ENCODE measurements at places on chromosomes 2 and 18.
A peak's percentile ranks its signal among the peaks of the same experiment; 100 is the strongest.

DNA sequence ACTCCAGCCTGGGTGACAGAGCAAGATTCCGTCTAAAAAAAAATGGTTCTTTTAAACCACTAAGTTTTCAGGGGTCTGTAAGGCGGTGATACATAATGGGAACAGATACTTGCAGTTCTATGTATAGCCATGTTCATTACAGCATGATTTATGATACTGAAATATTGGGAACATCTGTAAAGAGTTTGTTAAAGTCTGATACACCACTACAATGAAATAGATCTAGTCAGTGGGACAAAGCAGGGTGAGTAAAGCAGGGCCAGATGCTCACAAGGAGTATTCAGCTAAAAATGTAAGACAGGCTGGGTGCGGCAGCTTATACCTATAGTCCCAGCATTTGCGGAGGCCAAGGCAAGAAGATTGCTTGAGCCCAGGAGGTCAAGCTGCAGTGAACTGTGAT lies 6.2 kb upstream of the ING5 start:
- DNase-seq: peak; percentile 67

DNA sequence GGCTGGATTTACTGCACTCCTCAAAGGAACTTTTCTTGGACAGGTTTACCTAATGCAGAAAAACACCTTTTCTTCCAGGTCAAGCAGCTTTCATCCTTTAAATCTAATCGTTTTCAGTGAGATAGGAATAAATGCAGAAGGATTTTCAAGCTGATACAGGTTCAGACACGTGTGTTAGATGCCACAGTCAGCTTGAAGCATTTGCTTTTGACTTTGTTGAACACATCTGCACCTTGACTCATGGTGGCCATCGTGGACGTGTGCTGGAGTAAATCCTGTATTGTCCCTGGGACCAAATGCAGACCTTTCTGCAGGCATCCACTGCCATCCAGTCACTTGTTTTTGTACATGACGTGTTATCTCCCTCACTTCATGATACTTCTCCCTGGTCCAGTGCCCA lies 61.9 kb downstream of the KLHL29 start:
- DNase-seq: no peak

GRCh38 chr2:220663065-220663464 lies 909.0 kb downstream of the EPHA4 start:
- no peak for DNase-seq

- DNase-seq: no peak
These were observed 119.0 kb upstream of the ITGA6 start for GRCh38 chr2:172308253-172308935.

DNA sequence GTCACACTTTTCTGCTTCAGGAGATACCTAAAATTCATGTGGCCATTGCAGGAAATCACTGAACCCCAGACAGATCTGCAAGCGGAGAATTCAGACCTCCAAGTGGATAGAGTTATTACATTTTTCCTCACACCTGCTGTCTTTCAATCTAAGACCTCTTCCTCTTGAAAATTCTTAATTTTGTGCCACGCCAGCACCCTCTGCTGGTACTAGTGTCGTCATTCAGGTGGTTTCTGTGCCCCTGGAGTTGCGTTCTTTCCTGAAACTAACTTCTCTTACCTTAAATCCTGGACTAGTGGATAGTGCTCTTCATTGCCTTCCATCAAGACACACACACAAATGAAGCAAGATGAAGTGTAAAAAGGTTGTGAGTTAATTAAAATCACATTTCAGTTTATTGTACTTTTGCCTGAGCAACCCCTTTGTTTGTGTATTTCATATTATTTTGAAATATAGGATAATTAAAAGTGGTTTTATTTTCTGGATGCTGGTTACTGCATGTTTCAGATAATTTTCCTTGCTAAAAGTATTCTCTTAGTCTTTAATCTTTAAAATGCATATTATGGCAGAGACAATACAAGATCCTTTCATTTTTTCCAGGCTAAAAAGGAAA lies 1.6 kb upstream of the DNER start:
- no peak for DNase-seq

- no peak for DNase-seq
These were observed 69.8 kb downstream of the REV1 start for GRCh38 chr2:99420031-99420430.

DNA sequence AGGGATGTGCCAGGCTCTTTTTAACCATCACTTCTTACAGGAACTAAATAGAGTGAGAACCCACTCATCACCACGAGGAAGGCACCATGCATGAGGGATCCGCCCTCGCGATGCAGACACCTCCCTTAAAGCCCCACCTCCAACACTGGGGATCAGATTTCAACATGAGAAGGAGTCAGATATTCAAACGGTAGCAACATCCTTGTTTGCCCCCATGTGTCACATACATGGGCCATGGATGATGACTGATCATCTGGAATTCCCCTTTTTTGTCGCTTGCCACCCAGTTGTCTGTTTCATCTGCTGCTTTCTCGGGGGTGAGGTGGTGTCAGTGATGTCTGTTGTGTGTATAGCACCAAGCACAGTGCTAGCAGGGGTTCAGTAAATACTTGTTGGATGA lies 57.9 kb downstream of the NCK2 start:
- DNase-seq: no peak

DNA sequence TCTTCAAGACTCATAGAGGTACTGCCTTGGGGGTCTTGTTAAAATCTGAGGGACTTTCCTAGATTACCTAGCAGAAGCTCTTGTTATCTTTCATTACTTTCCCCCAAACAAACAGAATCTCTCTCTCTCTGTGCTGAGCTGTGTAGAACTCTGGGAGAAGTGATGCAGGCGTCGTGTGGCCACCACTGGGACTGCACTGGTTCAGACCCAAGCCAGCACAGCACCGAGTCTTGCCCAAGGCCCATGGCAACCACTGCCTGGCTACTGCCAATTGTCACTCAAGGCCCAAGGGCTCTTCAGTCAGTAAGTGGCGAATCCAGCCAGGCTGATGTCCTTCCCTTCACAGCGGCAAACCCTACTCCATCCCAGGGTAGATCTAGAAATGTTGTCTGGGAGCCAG lies 28.6 kb downstream of the PPP1R1C start:
- no peak for DNase-seq

- DNase-seq: no peak
These were observed 125.3 kb downstream of the TCF4 start for GRCh38 chr18:55462652-55463051.

- no peak for DNase-seq
These were observed 1.0 kb upstream of the HS6ST1 start for GRCh38 chr2:128319631-128320191.

GRCh38 chr2:25029183-25029554 lies 12.7 kb upstream of the EFR3B start:
- DNase-seq: no peak

- no peak for DNase-seq
These were observed 8.3 kb upstream of the CASP10 start for GRCh38 chr2:201174687-201175086.

DNA sequence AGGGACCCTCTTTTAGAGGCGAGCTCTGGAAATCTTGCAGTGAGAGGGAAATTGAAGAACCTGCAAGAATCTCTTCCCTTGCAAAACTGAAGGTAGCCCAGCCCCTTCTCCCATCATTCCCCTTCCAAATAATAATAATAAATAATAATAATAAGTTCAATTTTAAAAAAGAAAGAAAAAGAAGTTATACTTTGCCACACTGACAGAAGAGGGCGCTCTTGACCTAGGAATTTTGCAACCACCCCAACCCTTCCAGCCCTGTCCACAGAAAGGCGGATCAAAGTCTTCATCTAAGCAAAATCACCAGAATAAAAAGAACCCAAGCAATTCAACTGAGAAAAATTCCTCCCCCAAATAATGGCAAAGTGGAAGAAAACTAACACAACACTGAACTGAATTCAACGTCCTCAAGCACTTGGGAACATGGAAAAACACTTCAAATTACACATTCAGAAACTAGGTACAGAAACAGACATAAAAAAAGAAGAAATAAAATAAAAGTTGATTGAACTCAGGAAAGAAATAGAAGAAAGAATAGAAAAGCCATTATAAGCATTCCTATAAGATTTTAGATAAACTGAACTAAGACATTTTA lies 98.9 kb upstream of the GLS start:
- no peak for DNase-seq

GRCh38 chr18:46916551-46917107 lies 678 bp downstream of the PIAS2 start:
- DNase-seq: no peak

DNA sequence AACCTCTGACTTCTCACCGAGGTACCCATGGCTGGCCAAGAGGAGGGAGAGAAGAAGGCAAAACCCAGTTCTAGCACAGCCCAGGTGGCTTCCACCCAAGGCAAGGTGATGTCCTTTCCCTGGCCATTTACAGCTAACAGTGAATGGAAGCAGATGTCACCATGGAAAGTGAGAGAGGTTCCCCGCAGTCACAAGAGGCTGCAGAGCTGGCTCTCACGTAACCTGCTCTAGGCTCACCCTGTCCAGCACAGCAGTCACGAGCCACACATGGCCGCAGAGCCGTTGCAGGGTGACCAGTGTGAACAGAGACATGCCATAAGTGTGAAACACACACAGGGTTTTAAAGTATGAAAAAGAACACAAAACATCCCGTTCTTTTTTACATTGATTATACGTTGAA lies 169.4 kb downstream of the TNS1 start:
- no peak for DNase-seq

DNA sequence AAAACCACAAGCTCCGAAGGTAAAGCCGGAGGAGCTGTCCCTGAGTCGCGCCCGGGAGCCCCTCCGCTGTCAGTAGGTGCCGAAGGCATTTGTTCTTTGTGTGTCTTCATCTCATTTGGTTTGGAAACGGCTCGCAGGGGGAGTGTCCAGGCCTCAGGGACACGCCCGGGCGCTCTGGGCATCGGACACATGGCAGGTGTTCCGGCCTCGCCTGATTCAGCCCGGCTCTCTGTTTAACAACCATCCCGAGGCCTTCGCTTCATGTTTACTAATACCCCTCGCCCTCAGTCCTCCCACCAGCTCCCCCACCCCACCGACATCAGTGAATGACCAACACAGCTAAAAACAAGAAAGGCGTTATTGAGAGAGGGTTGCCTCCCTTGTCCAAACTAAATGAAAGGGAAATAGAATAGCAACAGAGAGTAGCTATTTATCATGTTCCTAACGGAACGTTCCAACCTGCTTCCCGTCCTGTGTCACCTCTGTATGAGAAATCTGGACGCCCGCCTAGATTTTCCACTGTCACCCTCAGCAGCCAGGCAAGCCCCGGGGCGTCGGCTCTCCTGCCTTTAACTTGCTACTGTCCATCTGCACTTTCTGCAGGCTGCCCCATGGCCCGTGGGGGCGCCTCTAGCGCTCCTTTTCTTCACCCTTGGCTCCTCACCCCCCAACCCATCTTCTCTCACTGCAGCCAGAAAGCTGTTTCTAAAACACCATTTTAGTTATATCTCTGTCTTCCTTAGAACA lies 73.9 kb downstream of the MYCN start:
- no peak for DNase-seq

DNA sequence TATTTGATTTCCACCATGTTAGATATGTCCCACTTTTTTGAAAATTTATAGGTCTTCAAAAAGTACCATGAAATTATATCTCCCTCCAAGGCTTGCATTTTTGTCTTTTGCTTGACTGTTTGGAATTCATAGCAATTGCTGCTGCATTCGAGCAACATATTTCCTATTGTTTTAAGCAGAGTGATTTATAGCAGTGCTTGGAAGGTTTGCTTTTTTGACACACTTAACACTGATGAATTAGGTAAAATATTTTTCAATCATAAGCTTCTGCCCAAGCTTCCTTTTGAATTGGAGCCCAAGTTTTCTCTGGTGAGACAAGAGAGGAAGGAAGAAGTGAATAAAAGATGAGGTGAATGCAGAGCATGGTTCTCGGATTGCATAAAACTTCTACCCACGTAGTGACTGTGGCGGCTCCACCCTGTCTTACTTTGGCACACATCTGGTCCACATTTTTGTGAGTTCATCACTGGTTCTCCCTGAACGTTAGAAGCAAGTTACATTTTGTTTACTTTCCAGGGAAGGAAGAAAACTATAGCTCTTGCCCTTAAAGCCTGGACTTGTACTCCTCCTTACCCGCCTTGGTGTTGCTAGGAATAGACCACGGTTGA lies 667.0 kb downstream of the TSN start:
- no peak for DNase-seq

GRCh38 chr2:79798776-79799175 lies 285.9 kb downstream of the CTNNA2 start:
- DNase-seq: no peak

- DNase-seq: no peak
These were observed 111.7 kb downstream of the MARCHF4 start for GRCh38 chr2:216260629-216261028.

- no peak for DNase-seq
These were observed 58.7 kb upstream of the SLC66A3 start for GRCh38 chr2:11096591-11096990.

GRCh38 chr2:117785740-117786139 lies 28.8 kb upstream of the DDX18 start:
- no peak for DNase-seq

GRCh38 chr2:200442471-200442870 lies 67.4 kb downstream of the KCTD18 start:
- DNase-seq: peak; percentile 76

- DNase-seq: no peak
These were observed 21.9 kb downstream of the KIF3C start for GRCh38 chr2:25960396-25960795.

DNA sequence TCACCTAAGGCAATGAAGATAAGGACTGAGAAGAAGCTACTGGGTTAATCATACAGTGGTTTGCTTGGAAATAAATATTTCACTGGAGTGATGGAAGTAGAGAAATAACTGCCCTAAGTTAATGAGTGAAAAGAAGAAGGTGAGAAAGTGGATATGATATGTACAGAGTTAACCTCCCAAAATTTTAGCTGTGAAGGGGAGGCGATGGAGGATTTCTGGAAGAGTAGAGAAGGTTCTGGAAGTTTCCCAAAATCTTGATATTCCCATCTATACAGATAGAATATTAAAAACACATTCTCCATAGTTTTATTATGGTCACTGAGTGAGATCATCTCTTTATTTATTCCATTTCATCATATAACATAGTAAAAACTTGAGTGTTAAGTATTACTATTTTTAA lies 296.6 kb upstream of the RGPD4 start:
- no peak for DNase-seq

GRCh38 chr2:160372010-160372356 lies 121.6 kb downstream of the RBMS1 start:
- no peak for DNase-seq

DNA sequence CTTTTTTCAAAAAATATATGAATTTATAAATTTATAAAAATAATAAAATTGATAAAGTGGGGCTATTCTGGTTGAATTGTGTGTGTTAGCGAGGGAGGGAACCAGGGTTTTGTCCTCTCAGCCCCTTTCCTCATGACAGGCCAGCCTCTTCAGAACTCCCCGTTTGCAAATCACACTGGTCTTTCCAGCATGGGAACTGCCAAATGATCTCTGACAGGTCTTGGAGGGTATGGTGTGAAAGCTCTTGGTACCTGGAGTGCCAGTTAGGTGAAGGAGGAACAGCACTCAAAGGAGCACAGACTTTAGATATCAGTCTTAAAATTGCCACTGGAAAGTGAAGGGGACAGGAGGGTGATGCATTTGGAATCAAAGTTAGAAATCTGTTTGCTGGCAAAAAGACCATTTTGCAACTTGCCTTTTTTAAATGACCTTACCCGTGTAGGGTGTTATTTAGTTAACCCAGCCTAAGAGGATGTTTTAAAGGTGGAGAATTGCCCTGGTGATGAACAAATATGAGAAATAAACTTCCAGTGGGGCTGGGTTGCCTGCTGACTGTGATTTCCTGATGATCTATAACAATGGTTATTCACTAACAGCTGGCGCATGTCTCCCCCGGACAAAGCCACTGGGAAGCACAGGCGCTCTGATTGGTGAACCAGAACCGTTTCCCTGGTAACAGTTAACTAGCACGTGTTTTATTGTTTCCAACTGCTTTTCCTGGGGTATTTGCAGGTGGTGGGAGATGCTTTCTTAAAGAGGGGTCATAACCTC lies 85.3 kb upstream of the EFEMP1 start:
- peak; percentile 61 for DNase-seq
